Stimulated activated CD4-positive, alpha-beta T cell treated with anti-CD3 and anti-CD28 coated beads, Interleukin-1b, Interleukin-23, amount 100 ng/mL, for 24 hours (primary cell): ENCODE measurements at places on chromosomes 3 and 15.

DNA sequence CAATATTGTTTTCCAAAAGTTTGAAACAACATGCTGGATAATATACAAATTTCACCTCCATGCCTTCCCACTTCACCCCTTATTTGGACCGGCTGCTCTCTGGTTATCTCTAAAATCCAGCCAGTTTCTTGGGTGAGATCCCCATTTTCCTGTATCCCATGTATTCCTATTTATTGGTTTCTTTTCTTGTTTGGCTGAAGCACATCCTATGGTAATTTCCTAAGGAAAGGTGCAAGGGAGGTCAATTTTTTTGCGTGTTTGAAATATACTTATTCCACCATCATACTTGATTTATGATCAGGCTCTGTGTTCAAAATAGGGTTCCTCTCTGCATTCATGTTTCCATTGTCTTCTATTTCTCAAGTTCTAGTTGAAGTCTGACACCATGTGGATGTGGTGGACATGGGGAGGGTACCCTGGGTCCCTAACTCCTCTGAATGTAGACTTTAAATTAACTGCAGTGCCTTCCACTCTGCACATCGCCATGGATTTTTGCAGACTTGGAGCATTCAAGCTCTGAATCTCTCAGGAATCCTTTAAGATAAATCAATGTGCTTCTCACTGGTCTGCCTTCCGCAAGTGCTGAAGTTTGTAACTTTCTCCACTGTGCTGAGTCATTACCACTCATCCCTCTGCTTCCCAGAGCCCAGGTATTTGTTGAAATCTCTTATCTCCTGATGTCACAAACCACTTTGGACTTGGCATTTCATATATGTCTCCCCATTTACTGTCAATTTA lies 52.1 kb upstream of the TLE3 start:
- DNase-seq = no peak

DNA sequence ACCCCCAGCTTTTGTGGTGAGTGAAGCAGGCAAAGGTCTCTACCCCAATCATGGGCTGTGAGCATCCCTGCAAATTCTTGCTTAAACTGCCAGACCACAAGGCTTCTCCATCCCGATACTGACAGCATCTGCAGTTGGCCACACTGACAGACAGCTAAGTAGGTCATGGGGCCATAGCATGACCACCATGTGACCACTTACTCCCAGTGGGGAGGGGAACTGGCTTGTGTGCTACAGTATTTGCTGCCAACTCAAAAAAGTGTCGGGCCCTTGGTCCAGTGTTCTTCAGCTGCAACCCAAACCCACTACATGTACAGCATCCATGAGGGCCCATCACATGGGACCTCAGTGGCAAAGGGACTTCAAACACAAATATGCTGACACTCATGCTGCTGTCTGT lies 103.4 kb downstream of the SEC22A start:
- no peak for DNase-seq

- DNase-seq = no peak
Measured at GRCh38 chr15:94229591-94230369, 1.6 kb upstream of the MCTP2 start.

- no peak for DNase-seq
Measured at GRCh38 chr3:196377321-196377720, 39.1 kb upstream of the TM4SF19 start.

- DNase-seq = no peak
Measured at GRCh38 chr15:68990231-68990991, 24.1 kb upstream of the NOX5 start.

GRCh38 chr3:4514916-4515315 lies 21.8 kb downstream of the ITPR1 start:
- no peak for DNase-seq

GRCh38 chr3:53552730-53553129 lies 58.3 kb downstream of the CACNA1D start:
- no peak for DNase-seq

DNA sequence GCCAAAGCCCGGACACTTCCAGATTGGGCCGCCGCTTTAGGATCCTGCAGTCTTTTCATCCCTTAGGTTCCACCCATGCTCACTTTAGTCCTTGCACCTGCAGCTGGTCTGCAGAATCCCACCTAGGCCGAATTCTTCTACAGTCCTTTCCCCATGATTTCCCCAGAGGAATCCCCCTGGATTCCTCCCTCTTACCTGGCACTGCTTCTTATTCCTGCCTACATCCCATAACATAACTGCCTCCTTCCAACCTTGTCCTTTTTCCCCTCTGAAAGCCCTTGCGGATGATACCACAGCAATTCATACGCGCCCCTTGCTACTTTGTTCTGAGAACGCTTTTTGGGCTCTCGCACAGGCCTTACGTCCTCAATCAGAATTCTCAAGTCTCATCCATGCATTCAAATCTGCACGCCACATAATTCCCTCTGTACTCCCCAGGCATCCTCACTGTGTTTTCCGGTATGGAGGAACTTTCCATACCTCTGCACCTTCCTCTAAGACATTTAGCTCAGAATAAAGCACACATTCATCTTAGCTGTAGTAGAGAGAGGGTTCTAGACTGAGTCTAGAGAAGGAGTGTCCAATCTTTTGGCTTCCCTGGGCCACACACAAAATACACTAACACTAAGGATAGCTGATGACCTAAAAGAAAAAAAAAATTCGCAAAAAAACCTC lies 619 bp downstream of the EIF2AK4 start:
- DNase-seq = no peak

DNA sequence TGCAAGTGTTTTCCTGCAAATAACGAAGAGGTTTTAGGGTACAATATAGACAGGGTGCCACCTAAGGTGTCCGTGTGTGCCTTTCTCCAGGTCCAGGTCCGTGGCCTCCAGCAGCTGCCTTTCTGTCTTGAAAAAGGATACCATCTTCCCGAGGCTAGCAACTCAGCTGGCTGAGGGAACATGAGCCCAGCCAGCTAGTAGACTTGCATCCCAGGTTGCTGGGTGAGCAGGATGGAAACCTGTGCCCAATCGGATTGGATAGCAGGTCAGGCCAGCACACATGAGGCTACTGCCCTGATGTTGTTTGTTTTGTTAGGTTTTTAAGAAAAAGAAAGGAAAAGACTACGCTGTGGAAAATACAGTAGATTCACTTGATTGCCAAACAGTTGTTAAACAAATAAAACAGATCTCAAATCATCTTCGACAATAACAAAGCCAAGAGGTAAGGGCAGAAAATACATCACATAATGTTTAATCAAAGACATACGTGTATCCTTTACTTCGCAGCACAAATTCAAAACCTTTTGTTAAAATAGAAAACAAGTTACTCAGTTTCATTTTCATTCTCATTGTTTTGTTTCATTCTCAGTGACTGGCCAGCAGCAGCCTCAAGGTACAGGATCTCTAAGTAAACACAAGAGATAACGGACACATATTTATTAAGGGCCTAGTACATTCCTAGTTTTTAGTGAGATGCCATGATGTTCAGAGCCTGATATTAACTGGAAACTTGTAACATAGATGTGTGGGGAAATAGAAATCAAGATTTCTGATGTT lies 661.2 kb upstream of the NR2F2 start:
- no peak for DNase-seq

- no peak for DNase-seq
Measured at GRCh38 chr3:191345334-191345733, 15.0 kb upstream of the UTS2B start.

DNA sequence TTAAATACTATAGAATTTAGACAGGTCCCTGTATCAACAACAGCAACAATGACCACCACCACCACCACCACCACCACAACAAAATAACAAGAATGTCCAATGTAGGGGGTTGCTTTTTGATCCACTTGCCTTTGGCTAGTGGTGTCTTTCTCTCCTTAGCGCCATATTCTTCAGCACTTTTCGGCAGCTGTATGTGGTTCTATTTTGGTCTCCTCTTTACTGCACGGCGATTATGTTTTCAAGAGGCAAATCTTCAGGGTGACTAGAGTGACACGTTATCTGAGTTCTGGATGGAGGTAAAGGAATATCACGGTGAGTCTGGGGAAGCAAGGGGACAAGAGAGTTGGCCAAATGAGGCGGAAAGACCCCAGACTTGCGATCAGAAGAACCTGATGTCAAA lies 56.1 kb downstream of the ST6GAL1 start:
- DNase-seq = no peak

DNA sequence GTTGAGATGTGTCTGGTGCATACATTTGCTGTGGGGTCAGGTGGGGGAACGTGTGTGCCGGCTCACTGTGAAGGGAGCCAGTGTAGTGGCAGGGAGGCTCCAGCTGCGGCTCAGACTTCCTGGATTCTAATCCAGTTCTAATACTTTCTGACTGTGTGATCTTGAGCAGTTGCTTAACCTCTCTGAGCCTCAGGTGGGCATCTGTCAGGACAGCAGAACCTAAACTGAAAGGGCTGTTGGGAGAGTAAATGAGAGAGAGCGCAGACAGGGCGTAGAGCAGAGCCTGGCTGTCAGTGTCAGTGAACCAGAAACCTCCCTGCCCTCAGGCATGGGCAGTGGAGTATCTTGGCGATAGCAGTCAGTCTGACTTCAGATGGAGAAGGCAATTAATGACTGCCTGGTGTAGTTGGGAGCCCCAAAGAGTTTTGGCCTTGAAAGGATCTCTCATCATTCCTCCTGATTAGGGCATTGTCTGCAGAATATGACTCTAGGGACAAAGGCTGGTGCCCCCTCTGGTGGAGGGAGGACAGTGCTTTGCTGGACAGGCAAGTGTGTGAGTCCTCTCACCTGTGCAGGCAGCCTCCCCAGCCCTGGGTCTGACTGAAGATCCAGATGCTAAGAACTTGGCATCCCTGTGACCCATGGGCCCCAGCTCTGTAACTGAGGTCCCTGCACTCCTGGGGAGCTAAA lies 9.6 kb downstream of the KBTBD13 start:
- no peak for DNase-seq

GRCh38 chr3:55780913-55781312 lies 293.8 kb upstream of the WNT5A start:
- DNase-seq = no peak

DNA sequence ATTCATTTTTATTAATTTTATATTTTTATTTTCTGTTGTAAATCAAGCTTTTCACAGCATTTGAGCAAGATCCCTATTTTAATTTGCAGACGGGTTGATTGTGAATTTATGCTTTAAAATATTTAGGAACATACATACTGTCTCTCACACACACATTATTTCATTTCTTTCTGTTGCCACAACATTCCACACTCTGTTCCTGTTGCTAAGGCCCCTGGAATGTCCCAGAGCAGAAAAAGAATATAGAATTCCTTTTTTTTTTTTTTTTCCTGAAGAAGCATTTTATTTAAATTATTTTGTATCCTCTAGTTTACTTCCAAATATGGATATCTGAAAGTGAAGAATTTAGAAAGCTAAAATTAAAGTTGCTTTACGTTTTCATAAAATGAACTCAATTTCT lies 36.8 kb upstream of the SCAANT1 start:
- DNase-seq = no peak

GRCh38 chr3:138825336-138825735 lies 9.4 kb downstream of the PIK3CB start:
- DNase-seq = no peak

GRCh38 chr3:50255251-50255615 lies 13.7 kb upstream of the SEMA3B start:
- DNase-seq = no peak

- no peak for DNase-seq
Measured at GRCh38 chr15:83445643-83446042, 1.5 kb upstream of the SH3GL3 start.

- DNase-seq = no peak
Measured at GRCh38 chr15:58268746-58269267, 130.6 kb downstream of the AQP9 start.

DNA sequence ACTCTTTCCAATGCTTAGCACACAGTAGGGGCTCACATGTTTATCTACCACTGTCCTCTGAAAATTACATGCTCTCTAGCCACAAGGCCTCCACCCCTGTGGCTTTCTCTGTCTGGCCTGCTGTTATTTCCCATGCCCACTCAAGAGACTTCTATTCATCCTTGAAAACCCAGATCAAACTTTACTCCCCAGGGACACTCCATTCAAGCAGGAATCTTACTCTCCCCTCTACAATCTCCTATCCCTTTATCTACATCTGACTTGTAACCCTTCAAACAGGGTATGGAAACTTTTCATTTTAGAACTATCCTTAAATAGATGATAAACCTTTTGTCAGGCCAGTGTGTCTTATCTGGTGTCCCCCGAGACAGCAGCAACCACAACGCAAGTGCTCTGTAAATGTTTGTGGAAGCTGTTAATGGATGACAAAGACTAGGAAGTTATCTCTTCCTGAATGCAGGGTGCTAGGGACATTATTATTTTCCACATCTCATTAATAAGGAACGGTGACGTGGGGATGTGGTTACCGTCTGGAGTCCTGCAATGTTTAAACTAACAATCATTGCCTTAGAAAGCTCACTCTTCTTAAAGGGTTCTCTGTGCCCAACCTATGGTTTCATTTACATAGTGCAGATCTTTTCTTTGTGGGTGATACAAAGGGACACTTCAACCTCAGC lies 322.3 kb downstream of the ARRDC4 start:
- DNase-seq = no peak

DNA sequence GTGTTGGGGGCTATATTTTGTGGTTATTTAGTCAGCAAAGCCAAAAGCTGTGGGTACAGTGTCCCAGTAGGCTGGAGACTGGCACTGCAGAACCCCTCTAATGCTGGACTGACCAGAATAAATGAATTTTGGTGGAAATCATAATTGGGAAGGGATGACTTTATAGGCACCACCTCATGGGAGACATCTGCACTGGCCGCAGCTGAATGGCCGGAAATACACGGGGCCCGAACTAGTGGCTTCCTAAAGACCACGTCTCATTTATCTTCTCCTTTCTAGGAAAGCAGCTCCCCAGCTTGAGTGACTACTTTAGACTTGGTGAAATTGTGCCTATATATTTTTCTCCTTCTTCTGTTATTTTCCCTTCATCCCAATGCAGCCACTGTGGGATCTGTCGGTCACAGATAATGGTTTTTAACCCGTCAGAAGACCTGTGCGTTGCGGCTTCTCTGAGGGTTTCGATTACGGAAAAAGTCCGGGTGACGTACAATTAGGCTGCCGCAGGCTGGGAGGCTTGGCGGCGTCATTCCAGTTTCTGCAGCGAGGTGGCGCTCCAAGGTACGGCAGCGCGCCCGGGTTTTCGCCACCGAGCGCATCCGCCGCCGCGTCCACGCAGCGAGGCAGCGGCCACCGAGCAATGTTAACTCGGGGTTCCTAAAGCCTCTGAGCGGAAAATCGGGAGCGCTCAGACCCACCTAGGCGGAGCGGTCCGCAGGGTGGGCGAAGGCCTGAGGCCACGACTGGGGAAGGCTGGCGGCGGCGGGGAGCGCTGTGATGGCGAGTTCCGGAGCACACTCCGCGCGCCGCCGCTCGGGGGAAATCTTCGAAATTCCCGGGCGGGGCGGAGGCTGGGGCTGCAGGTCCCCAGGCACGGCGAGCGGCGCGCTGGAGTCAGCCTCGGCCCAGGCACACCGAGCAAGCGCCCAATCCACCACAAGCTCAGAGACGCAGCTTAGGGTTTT lies 26.3 kb downstream of the NR2F2 start:
- DNase-seq = no peak

GRCh38 chr3:51401735-51402134 lies 10.7 kb downstream of the RBM15B start:
- no peak for DNase-seq
